ENCODE measurements at places on chromosomes 1 and 21. TPM values are rescaled to one million over a fixed set of nuclear protein-coding genes. Genes with fewer than 3 reads are reported as not detected.

GRCh38 chr1:179955731-179956130 is 1.1 kb downstream of the CEP350 start:
- DNase-seq = no peak

GRCh38 chr1:156409439-156409838 is 40.4 kb downstream of the RHBG start:
- no peak for DNase-seq

DNA sequence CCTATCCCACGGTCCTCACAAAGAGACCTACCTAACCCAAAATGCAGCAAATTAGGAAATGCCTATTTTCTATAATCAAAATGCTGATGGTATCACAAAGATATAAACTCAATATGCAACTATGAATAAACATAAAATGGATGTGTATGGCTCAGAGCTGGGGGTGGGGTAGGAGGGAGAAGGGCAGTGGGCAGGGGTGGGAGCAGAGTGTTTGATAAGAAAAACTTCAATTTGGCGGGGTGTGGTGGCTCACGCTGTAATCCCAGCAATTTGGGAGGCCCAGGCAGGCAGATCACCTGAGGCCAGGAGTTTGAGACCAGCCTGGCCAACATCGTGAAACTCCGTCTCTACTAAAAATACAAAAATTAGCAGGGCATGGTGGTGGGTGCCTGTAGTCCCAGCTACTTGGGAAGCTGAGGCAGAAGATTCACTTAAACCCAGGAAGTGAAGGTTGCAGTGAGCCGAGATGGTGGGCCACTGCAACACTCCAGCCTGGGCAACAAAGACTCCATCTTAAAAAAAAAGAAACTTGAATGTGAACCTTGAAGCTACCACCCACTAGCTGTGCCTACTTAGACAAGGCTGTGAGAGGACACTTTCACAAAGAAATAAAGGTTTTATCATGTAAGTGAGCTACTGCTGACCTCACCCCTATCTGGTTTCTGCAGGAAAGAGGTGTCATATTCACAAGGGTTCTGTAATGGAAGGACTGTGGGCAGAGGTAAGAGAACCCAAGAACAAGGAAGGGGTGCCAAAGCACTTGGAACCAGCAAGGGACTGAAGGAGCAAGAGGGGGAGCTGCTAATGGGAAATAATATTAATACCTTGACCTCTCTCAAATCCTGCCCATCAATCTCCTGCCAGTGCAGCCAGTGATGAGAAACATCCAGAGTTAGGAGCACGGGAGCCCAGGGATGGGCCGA is 53.0 kb downstream of the HLCS start:
- no peak for DNase-seq

- DNase-seq = no peak
Observed at GRCh38 chr1:40673452-40673851, 8.0 kb upstream of the RIMS3 start.

- DNase-seq = no peak
Observed at GRCh38 chr1:101004670-101005069, 20.9 kb downstream of the DPH5 start.

DNA sequence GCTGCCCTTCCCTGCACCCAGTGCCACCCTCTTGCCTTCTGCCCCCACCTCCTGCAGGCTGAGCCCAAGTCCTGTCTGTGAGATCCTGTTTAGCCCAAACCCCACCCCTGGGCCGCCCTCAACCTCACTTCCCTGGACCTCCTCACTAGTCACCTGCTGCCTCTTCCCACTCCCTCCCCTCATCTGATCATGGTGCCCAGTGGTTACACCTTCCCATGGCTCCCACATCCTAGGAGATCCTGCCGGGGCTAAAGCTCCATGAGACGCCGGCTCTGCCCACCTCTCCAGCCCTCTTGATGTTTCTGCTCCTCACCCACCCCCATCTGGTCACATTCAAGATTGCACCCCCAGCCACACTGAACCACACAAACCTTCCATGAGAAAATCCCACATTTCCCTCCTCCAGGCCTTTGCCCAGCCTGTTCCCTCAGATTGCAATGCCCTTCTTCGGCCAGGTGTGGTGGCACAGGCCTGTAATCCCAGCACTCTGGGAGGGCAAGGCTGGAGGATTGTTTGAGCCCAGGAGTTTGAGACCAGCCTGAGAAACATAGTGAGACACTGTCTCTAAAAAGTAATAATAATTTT is 17.0 kb downstream of the TTC39A start:
- peak; percentile 81 for DNase-seq

- no peak for DNase-seq
Observed at GRCh38 chr1:113226148-113226547, 153.2 kb downstream of the LRIG2 start.

DNA sequence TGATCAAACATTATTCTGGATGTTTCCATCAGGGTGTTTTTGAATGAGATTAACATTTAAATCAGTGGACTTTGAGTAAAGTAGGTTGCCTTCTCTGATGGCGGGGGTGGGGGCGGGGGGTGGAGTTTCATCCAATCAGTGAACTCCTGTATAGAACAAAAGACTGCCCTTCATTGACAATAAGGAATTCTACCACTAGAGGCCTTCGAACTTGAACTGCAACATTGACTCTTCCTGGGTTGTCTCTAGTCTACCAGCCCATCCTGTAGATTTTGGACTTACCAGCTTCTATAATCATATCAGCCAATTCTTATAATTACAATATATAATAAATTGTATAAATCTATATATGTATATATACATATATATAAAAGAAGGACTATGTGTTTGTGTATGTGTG is 520.4 kb upstream of the CXADR start:
- DNase-seq = peak; percentile 68

- DNase-seq = no peak
Observed at GRCh38 chr1:181141431-181141910, 53.0 kb downstream of the IER5 start.

GRCh38 chr1:41291195-41291594 is 49.1 kb upstream of the SCMH1 start:
- no peak for DNase-seq

GRCh38 chr1:48777219-48777895 is 666 bp upstream of the BEND5 start:
- peak; percentile 49 for DNase-seq

DNA sequence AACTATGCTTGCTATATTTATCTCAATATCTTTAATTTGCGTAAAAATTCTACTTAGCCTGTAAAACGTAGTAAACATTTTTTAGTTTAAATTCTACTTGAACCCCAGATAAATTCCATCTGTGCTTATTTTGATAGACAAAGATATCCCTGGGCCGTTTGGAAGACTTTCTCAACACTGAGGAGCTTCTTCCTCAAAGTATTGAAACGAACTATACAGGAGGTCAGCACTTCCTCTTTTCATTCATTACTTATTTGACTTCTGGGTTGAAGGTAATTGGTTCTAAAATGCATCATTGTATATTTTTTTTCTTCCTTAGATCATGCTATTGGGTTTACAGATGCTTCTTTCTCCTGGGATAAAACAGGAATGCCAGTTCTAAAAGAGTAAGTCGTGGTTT is 74.7 kb downstream of the HSPA13 start:
- DNase-seq = no peak

DNA sequence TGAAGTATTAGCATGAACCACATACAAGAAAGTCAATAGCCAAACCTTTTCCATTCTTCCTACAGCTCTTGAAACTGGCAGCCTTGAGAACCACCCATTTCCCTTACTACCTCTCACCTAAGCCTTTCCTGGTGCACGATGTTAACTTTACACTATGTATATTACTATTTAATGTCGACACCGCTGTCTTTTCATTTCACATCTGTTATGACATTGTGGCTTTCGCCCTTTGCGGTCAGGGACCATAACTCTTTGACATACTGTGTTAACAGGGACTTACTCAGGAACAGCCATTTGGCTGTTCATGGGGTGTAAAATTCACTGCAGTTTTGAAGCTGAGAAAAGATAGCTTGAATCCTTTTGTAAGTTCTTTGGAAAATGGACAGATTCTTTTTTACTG is 21.1 kb upstream of the GPR88 start:
- no peak for DNase-seq

GRCh38 chr1:61560385-61560784 is 164.6 kb downstream of the TM2D1 start:
- no peak for DNase-seq

DNA sequence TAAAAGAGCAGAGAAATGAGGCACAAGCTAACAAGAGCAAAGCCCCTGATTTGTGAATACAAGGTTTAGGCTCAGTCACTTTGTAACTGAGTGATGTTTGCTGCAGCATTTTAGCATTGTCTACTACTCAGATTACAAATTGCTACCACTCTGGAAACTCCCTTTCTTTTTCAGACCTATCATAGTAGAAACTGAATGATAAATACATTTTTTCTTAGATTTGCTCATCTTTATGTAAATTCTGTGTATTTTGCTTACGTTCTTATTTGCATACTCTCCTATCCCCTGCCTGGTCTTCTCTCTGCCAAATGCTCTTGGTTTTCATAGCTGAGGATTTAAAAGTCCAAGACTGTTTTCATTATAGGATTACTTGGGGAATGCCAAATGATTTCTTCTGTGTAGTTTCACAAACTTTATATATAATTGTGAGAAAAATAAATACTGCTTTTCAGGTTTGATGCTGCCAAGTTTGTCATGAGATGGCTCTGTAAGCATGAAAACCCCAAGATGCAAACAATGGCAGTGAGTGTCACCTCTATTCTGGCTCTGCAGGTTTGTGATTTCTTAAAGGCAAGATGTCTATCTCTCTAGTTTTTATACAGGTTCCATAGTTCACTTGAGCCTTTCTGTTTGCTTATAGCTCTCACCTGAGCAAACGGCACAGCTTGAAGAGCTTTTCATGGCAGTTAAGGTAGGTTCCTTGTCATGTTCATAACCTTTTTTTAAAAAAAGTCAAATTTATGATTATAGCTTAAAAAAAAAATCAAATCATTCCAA is 24.7 kb downstream of the ZYG11A start:
- no peak for DNase-seq

DNA sequence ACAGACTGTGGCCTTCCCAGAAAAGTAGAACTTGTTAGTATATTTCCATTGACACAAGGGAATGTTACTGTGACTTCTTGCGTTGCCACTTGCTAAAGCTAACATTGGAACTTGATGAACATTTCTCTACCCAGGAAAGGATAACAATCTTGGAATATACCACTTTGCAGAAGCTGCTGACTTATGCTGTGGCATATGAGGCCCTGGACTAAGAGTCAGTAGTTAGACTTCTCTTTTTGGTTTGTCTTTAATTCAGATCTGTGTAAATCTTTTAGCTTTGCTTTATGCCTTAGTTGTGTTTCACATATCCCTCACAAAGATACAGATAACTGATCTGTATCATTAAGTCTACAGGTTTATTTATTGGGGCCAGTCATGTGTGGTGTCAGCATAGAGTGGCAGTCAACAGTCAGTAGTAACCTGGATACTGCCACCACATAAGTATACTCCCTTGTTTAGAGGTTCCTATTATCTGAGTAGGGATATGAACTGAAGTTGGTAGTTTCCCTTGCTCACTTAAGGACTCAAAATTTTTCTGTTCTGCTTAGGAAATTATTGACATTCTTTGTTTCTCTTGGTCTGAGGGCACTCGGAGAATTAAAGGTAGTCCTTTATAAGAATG is 14.7 kb downstream of the RNF2 start:
- DNase-seq = no peak

- DNase-seq = no peak
Observed at GRCh38 chr1:235571482-235571881, 67.2 kb upstream of the B3GALNT2 start.

DNA sequence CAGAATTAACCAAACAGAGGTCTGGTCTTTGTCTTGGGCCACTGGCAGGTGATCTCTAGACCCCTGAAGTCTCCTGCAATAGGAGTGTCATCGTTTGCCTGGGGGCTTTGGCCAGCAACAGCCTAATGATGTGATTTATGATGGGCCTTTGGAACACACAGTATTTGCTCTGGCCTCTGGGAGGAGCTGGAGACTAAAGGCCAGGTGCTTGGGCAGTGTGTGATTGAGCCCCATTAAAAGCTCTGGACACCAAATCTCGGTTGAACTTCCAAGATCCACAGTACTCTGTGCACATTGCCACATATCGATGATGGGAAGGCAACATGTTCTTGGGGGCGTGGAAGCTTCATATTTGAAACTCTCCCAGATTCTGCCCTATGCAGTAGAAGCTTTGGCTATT is 32.0 kb upstream of the TLR5 start:
- DNase-seq = peak; percentile 53

GRCh38 chr1:25821630-25822091 is 1.9 kb downstream of the MTFR1L start:
- DNase-seq = no peak

- peak; percentile 91 for DNase-seq
Observed at GRCh38 chr1:217889401-217889800, 258.3 kb downstream of the SPATA17 start.

- peak; percentile 83 for DNase-seq
Observed at GRCh38 chr1:200738327-200738948, at the start of gene CAMSAP2. Gene CAMSAP2, plus strand, starts transcription at chr1:200738893. Its CDS starts 935 bp downstream, at chr1:200739828.

DNA sequence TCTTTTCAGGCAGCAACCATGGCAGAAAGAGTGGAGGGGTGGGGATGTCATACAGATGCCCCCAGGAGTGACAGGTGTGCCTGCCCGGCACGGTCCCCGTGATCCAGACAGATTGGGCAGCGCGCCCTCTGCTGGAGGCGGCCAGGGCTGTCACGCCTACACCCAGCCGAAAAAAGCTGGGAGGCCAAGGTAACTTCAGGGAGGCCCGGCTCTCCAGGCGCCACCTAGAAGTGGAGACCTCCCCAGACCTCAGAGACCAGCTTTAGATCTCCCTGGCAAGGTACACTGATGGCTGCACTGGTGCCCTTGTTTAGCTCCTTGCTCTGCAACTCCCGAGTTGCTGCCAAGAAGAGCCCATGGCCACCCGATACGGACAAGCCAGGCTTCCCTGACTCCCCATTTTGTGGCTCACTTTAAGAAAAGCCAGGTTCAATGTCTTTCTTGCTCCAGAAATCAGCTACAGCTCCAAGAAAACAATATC is 6.6 kb downstream of the GOLT1A start:
- peak; percentile 90 for DNase-seq

- no peak for DNase-seq
Observed at GRCh38 chr1:8164670-8165069, 138.6 kb upstream of the ERRFI1 start.

DNA sequence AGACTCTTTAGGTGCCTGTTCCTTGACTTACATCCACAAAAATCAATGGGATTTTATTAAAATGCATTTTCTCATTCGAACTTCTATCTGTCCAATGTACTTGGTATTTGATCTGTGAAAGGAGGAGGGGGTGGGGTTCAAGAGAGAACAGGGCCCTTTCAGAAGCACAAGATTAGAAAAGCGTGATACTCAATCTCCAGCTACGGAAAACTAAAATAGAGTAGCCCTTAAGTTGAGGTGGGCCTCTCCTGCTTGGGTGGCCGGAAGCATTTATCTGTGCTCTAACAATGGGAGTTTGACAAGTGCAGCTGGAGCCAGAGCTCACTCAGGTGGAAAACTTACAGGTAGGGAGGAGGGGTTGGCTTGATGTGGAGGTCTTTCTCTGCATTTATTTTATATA is 462 bp upstream of the RXRG start:
- peak; percentile 26 for DNase-seq

The ESPN gene
- 13.5 TPM for polyA plus RNA-seq

The SPRR3 gene
- not detected for polyA plus RNA-seq

The DNAI4 gene
- 3.8 TPM for polyA plus RNA-seq

The RAVER2 gene
- polyA plus RNA-seq = 7.8 TPM

The S100A14 gene
- 0.53 TPM for polyA plus RNA-seq

The ANKRD45 gene
- 2.3 TPM for polyA plus RNA-seq

The PTPN22 gene
- polyA plus RNA-seq = 0.40 TPM

The LCE2A gene
- polyA plus RNA-seq = not detected

The PLEKHA6 gene
- 2.8 TPM for polyA plus RNA-seq

The DCDC2B gene
- 0.42 TPM for polyA plus RNA-seq

The EXTL1 gene
- 0.21 TPM for polyA plus RNA-seq

The FAM163A gene
- not detected for polyA plus RNA-seq

The DRAXIN gene
- polyA plus RNA-seq = 7.4 TPM

The AVPR1B gene
- 0.09 TPM for polyA plus RNA-seq

The NPR1 gene
- 3.3 TPM for polyA plus RNA-seq

The FCRL1 gene
- polyA plus RNA-seq = not detected

The ZBTB48 gene
- 17.3 TPM for polyA plus RNA-seq

Measured in GM23338 (cell line).